Progenitor cell of endocrine pancreas (in vitro differentiated cells): ENCODE measurements at places on chromosomes 7 and 10. TPM values are rescaled to one million over a fixed set of nuclear protein-coding genes. Genes with fewer than 3 reads are reported as not detected.

DNA sequence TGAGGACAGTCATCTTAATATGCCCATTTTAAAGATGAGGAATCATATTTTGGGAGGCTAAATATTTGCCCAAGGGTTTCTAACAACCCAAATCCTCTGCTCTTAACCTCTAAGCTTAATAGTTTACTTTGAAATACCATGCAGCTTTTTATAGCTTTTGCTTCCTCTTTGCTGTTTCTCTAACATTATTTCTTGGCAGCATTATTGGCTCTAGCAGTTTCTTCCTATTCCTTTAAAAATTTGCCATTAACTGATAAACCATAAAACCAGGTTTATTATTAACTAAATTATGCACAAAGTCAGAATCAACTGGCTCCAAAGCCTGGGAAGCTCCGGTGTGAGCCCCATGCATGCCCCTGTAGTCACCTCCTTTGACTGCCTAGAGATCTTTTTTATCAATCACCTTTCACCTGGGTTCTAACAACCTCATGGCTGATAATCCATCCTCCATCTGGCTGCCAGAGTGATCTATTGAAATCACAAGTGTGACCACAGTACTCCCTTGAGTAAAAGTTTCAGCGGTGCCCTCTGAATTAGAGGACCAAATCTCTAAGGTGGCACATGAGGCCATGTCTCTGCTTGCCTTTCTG, 62.4 kb downstream of the ITGB8 start:
- H3K27me3 ChIP-seq = no peaks in the 10 kb centered on the region
- H3K4me3 ChIP-seq = no peak overlapping the region
- H3K4me1 ChIP-seq = peaks cover 19% of the 10 kb centered on the region
- H3K27ac ChIP-seq = peak overlapping the region; percentile 45
- no peak for DNase-seq
- H3K36me3 ChIP-seq = peaks cover 46% of the 10 kb centered on the region

PPRC1 gene
- total RNA-seq = 40.1 and 41.9 TPM in 2 replicates

DNA sequence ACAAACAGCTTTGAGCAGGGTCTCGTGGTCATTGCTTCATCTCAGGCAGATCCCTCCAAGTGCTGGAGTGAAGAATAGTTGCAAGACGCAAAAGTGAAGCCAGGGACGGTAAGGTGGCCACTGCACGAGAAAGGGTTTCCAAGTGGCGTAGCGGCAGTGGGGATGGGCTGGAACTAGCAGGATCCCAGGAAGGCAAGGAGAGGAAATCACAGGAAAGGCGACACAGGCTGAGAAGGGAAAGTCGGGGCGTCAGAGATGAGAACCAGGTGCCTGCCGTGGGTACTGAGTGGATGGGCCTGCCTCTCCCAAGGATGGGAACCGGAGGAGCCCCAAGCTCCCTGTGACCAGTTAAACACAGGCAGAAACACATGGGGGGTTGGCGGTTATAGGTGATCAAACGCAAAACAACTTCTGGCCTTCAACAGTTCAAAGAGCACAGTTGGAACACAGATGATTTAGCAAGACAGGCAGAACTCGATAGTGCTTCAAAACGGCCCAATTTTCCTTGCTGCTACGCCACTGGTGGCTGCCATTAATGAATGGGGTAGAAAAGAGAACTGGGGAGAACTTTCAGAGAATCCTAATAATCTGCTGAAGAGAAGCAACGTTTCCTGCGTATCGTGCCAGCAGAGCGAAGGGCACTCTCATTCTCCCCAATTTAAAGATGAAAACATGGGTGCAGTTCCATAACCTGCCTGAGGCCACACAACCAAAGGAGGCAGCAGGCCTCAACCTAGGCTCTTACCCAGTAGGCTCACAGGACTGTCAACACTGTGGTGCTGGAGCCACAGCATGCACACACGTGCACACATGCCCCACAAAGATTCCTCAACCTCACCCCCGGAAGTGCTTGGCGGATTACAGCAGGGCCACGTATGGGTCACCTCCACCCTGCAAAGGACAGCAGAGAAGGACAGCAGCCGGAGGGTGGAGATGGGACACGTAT, 61.9 kb downstream of the MAD1L1 start:
- H3K4me1 ChIP-seq = no peaks in the 10 kb centered on the region
- H3K27ac ChIP-seq = peak overlapping the region; percentile 51
- no peak overlapping the region for H3K4me3 ChIP-seq
- no peaks in the 10 kb centered on the region for H3K27me3 ChIP-seq

RBP3 gene
- total RNA-seq = 0.10 TPM in 1 of 2 replicates, not detected in the other

- no peak for DNase-seq
- no peak overlapping the region for H3K4me3 ChIP-seq
- H3K36me3 ChIP-seq = no peaks in the 10 kb centered on the region
These were observed 3.0 kb upstream of the LIPK start for GRCh38 chr10:88702848-88703597.

FAM180A gene
- total RNA-seq = not detected in 2 replicates

DNA sequence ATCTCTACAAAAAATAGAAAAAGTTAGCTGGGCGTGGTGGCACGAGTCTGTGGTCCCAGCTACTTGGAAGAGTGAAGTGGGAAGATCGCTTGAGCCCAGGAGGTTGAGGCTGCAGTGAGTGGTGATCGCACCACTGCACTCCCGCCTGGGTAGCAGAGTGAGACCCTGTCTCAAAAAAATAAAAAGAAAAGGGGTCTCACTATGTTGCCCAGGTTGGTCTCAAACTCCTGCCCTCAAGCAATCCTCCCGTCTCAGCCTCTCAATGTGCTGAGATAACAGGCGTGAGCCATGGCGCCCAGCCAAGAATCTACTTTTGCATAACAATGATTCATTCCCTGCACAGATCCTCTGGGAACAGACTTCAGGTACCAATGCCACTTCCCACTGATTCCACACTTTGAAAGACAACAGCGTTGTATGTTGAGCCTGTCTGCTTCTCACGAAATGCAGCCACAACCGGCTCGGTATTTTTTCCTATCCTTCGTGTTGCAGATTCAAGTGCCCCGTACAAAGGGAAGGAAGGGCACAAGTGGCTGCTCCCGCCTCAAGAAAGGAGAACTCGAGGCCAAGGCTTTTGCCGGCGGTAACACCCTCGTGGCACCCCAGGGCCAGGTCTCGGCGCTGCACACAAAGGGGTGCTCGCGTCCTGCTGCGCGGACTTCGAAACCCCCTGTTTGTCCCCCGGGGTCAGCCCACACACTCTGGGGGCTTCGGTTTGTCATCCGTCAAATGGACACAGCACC, 745 bp downstream of the DAGLB start:
- peak overlapping the region; percentile 93 for H3K4me3 ChIP-seq
- H3K4me1 ChIP-seq = peaks cover 6% of the 10 kb centered on the region
- peaks cover 18% of the 10 kb centered on the region for H3K36me3 ChIP-seq
- DNase-seq = no peak

DNA sequence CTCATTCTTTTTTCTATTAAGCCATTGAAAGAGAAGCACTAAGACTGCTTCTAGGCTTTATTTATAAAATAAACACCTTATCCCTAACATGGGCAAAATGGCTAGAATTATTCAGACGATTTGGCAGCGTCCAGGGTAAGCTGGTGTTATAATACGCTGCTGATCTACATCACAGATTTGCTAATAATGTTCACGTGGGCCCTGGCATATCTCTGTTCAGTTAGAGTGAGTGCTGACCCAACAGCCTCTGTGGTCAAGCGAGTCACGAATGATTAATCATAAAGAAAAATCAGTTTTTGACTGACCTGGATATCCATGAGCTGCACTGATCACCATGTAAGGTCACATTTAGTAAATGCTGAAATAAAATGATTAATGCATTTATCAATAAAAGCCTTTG, 28.4 kb upstream of the CBLL1 start:
- no peaks in the 10 kb centered on the region for H3K36me3 ChIP-seq
- H3K27me3 ChIP-seq = no peaks in the 10 kb centered on the region
- no peak overlapping the region for H3K27ac ChIP-seq

CDH23 gene
- 0.43 and 0.53 TPM in 2 replicates for total RNA-seq

DNA sequence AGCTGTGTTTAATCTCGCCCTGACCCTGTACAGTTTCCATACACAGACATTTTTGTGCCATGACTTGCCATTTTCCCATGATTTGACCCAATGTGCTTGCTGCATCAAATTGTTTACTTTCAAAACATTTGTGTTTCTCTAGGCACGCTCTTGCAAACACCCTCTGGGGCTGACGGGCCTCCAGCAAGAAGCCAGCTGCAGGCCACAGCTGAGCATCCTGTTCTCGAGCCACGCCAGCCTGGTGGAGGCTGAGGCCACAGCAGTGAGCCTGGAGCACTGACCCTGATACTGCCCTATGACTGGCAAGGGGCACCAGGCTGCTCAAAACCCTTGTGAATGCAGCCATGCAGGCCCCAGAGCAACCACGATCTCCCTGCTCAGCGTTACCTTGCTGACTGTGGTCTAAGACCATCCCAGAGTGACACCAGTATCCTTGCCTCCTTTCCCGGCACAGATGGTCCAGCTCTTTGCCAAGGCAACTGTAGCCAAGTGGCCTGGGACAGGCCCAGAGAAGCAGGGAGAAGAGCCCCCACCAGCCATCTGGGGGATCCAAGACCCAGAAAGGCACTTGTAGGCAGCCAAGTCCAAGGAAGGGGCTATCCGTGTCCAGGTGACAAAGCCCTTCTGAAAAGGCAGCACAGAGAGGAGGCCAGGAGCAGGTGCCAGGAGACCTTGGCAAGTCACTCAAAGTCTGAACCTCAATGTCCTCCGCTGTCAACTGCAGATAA, 78.5 kb downstream of the OAT start:
- peaks cover 6% of the 10 kb centered on the region for H3K27me3 ChIP-seq
- no peak for DNase-seq
- no peak overlapping the region for H3K27ac ChIP-seq

- peaks cover 22% of the 10 kb centered on the region for H3K4me1 ChIP-seq
- H3K4me3 ChIP-seq = no peak overlapping the region
- H3K36me3 ChIP-seq = no peaks in the 10 kb centered on the region
- no peaks in the 10 kb centered on the region for H3K27me3 ChIP-seq
- DNase-seq = no peak
These were observed 202.4 kb upstream of the NEBL start for GRCh38 chr10:21099291-21100062.

EMX2 gene
- total RNA-seq = 0.89 TPM in 1 of 2 replicates, not detected in the other

- H3K4me1 ChIP-seq = no peaks in the 10 kb centered on the region
- peaks cover 38% of the 10 kb centered on the region for H3K27me3 ChIP-seq
- DNase-seq = no peak
- no peak overlapping the region for H3K4me3 ChIP-seq
These were observed 124.4 kb upstream of the TCERG1L start for GRCh38 chr10:131435760-131436457.

- H3K4me3 ChIP-seq = no peak overlapping the region
- no peaks in the 10 kb centered on the region for H3K36me3 ChIP-seq
- H3K27ac ChIP-seq = no peak overlapping the region
- H3K4me1 ChIP-seq = no peaks in the 10 kb centered on the region
- no peak for DNase-seq
These were observed 517.8 kb downstream of the GRID1 start for GRCh38 chr10:85848756-85849155.

DUSP5 gene
- total RNA-seq = 92.9 and 97.9 TPM in 2 replicates

DNA sequence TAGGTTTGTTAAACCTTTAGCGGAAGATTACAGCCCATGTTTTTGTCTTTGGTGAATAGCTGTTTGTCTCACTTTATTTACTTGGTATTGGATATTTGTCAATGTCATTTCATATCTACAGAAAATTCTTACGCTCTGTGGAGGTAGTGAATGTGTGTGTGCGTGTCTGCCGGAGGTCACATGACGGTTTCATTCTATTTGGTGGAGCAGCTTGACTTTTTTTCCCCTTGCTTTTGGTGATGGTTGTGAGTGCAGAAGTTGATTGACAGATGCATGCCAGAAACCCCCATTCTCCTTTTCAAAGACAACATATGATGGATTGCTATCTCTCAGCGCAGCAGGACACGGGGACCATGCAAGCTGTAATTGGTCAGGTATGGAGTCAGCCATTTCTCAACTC, at the start of gene POU6F2:
Gene POU6F2 (plus strand): TSS at position 225 of the 400 bp plus-strand sequence. CDS start 45 bp downstream, at position 270.
- DNase-seq = no peak
- H3K27ac ChIP-seq = peak within 1 kb of the TSS; percentile 18
- H3K27me3 ChIP-seq = peaks cover 35% of the 10 kb centered on the region
- peak within 1 kb of the TSS; percentile 11 for H3K4me3 ChIP-seq
- no peaks in the 10 kb centered on the region for H3K36me3 ChIP-seq

DNA sequence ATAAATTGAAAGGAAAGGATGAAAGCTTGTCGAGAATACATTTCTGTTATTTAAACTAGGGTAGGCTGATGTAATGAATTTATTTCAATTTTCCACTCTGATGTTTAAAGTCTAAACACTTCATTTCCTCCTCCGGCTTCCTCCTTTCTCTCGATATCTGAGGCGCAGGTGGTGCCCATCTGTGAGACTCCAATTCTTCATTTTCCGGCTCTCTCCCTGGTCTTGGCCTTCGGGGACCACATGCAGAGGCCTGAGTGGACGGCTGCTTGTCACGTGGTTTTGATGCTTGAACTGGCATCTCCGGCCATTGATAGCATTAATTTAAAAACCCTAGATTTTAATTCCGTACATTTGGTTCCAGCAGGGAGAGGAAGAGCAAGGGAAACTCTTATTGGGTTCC, 5.8 kb upstream of the ADARB2 start:
- no peak overlapping the region for H3K27ac ChIP-seq
- H3K36me3 ChIP-seq = no peaks in the 10 kb centered on the region
- no peak overlapping the region for H3K4me3 ChIP-seq

- no peak overlapping the region for H3K27ac ChIP-seq
- DNase-seq = no peak
- H3K27me3 ChIP-seq = peaks cover 11% of the 10 kb centered on the region
These were observed 68.6 kb upstream of the IMMP2L start for GRCh38 chr7:111630862-111631261.
